ENCODE measurements at places on chromosomes 11 and 22.

DNA sequence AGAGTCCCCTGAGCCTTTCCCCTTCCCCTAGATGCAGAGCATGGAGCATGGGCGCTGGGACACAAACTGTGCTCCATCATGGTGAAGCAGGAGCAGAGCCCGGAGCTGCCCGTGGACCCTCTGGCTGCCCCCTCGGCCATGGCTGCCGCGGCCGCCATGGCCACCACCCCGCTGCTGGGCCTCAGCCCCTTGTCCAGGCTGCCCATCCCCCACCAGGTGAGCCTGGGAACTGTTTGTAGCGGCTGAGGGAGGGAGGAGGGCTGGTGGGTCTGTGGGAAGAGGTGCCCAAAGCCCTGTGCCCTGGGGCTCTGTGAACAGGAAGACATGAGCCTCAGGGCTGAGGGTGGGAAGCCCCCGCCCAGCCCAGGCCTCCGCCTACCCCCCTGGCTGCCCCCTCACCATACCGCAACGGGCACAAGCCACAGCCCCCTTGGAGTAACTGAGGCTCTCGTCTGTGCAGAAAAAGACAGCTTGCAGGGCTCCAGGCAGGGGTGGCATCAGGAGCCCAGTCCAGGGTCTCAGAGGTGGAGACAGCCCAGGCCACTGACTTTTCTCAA, 30.4 kb downstream of the CREB3L1 start:
- no peak for DNase-seq

DNA sequence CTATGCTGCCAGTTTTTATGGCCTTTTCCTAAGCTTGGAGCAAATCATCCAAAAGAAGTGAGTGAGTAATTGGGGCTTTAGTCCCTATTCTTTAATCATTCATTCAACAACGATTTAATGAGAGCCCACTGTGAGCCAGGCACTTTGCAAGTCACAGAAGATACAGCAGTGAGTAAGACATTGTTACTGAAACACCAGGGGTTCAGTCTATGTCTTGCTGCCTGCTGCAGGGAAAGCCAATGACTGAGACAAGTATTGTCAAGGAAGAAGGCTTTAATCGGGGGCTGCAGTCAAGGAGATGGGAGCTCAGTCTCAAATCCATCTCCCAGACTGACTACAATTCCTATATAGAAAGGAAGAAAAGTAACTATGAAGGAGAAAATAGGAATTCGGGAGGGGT, 228.3 kb downstream of the FAM181B start:
- DNase-seq, result no peak

DNA sequence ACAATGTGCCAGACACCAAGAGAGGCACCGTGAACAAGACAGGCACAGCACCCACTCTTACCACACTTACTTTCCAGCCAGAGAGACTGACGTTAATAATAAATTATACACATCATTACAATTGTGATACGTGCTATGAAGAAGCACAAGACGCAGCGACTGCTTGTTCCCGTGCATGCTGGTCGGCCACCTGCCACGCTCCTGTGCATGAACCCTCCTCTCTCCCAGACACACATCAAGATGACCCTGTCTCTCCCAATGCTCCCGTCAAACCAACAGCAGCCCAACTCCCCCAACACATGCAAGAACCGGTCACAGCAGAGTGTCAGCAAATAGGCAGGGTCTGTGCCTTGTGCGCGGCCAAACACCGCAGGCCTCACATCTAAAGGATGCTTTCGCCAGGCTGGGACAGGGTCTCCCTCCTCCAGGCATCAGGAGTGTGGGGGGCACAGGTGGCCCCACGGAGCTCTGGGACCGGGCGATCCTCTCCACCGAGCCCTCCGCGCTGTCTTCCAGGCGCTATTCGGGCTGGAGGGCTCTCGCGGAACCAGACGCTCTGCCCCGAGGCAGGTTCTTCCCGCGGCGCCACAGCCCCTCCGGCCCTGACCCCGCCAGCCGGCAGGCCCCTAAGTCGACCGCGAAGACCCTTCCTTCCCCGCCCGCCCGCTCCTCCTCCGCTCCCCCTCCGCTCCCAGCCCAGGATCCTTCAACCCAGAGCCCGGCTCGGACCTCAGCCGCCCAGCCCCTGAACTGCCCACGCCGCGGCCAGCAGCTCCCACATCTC, 533 bp downstream of the SERGEF start:
- peak; percentile 8 for DNase-seq

GRCh38 chr11:60005360-60005759, 11.6 kb upstream of the OOSP4B start:
- DNase-seq, result no peak

- no peak for DNase-seq
Measured at GRCh38 chr11:124880290-124880611, 15.0 kb downstream of the ROBO3 start.

GRCh38 chr11:8221046-8221723, 42.5 kb downstream of the LMO1 start:
- no peak for DNase-seq

GRCh38 chr11:97703851-97704250, 1314.0 kb downstream of the JRKL start:
- no peak for DNase-seq

DNA sequence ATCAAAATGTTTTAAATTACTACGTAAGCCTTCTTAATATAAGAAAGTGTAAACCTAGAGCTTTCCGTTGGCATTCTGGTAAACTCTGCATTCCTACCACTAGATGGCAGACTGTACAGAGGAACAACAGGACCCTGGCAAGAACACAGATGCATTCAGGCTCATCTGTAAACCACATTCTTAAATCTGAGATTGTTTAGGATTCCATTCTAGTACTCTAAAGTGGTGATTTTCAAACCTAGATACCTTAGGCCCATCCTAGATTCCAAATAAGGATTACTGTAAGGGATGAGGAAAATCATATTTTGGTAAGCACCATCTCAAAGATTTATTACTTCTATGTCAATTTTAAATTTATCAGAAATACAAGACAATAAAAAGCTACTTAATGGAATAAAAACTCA, 26.9 kb downstream of the PICALM start:
- peak; percentile 37 for DNase-seq

GRCh38 chr11:129224538-129224937, 32.4 kb upstream of the ARHGAP32 start:
- no peak for DNase-seq

GRCh38 chr11:95212609-95213008, 18.4 kb downstream of the SESN3 start:
- no peak for DNase-seq

DNA sequence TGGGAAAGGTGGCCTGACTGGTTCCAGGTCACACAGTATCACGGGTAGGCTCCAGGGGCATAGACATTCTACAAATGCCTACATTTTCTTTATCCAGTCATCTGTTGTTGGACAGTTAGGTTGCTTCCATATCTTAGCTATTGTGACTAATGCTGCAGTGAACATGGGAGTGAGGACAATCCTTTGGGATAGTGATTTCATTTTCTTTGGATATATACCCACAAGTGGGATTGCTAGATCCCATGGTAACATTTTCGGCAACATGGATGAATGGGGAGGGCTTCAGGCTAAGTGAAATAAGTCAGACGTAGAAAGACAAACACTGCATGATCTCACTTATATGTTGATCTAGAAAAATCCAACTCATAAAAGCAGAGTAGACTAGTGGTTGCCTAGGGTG, 744.3 kb downstream of the NTM start:
- DNase-seq, result no peak

DNA sequence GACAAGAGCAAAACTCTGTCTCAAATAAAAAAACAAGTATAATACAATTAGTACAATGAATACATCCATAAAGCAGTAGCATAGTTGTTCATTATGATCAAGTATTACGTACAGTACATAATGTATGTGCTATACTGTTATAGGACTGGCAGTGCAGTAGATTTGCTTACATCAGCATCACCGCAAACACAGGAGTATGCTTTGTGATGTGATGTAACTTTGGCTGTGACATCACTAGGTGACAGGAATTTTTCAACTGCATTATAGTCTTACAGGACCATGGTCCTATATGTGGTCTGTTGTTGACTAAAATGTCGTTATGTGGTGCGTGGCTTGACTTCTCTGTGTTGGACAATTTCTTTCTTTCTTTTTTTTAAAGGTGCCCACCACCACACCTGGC, 16.6 kb downstream of the TBC1D22A start:
- DNase-seq, result no peak

Data from stimulated activated CD4-positive, alpha-beta T cell treated with anti-CD3 and anti-CD28 coated beads, Interleukin-4, amount 100 ng/mL, for 48 hours (primary cell).